ENCODE measurements at places on chromosomes 1 and 21.
A peak's percentile ranks its signal among the peaks of the same experiment; 100 is the strongest.

DNA sequence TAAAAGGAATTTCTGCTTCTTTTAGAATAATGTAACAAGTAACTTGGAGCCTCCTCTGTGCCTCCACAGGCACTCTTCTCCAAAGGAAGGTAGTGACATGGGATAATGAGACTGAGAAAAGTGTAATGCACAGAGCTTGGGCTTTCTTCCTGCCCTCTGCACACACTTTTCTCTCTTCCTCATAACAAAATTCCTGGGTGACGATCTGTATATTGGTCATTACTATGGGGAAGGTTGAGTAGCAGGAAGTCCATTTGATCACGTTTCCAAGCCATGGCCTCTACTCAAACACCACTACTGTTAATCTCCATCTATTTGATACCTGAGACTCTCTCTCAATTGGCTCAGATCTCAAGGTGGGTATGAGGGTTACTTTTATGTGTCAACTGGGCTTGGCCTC is 113.9 kb downstream of the GRIK1 start:
- no peak for DNase-seq

DNA sequence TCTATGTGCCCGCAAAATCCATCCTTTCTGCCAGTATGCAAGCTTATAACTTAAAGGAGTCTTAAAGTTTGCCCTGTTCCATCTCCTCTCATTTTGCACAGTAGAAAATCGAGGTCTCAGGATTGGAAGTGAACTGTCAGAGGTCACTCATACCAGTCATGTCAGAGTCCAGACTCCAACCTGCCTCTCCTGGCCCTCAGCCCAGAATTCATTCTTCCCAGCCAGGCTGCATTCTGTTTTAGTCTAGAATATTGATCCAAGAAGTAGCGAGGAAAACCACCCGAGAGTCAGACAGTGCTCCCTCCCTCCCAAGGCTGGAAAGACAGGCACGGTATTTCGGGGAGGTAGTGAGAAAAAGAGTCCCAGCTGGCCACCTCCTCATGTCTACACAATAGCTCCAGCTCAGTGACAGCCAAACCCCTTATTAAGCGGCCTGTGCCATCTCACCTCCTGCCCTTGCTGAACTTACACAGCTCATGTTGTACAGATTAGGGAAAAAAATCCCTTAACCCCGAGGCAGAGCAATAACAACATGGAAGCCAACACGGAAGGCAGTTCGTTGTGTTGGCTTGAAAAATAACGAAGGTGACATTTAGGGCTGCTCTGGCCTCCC is 89.4 kb downstream of the OMA1 start:
- DNase-seq: no peak

- no peak for DNase-seq
These were observed 53.4 kb downstream of the ATP1A1 start for GRCh38 chr1:116426401-116426800.

- no peak for DNase-seq
These were observed 49.6 kb downstream of the TSEN15 start for GRCh38 chr1:184101141-184101540.

DNA sequence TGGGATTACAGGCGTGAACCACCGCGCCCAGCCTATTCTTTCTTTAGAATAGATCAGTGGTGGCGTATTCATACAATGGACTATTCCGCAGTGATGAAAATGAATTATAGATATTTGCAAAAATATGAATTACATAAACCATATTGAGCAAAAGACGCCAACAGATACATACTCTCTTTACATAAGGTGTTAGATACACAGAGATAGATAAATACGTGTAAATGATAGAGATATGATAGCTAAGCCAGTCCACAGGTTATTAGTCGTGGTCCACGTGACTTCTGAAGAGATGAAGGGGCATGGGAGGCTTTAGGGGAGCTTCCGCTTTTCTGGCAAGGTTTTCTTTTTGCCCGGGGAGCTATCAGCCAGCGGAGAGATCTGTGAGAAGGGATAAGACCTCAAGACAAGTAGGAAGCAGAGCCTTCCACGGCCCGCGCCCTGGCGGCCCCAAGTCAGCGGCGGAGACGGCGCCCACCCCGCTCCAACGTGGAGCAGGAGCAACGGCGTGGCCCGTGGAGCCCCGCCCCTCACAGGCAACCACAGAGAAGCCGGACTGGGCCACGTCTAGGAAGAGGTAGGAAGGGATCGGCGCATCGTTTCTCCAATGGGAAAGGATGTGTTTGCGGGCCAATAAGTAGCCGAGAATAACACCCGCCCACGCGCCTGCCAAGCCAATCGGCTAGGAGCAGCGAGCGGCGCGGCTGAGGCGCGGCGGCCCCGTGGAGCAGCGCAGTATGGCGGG is at the start of gene MSTO1:
TSS of gene MSTO1 (plus strand) at position 704 of the 742 bp plus-strand sequence. CDS start at position 735, 31 bp downstream.
- DNase-seq: peak; percentile 98

DNA sequence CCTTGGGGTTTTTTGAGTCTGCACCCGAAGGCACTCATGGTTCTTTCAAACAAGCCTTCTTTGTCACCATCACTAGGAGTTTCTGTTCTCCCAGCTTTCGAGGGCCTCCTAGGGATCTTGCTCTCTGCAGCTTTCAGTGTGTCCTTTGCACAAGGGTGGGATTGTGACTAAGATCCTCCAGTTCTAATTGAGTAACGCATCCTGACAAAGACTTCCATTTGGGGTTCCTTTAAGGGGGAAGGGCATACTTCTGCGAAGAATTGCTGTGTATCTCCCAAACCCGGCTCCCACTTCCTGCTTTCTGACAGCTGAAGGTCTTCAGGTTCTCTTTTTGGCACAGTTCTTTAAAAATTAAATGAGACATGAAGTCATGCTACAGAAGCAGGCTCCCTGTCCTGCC is 139.4 kb downstream of the EDEM3 start:
- no peak for DNase-seq

DNA sequence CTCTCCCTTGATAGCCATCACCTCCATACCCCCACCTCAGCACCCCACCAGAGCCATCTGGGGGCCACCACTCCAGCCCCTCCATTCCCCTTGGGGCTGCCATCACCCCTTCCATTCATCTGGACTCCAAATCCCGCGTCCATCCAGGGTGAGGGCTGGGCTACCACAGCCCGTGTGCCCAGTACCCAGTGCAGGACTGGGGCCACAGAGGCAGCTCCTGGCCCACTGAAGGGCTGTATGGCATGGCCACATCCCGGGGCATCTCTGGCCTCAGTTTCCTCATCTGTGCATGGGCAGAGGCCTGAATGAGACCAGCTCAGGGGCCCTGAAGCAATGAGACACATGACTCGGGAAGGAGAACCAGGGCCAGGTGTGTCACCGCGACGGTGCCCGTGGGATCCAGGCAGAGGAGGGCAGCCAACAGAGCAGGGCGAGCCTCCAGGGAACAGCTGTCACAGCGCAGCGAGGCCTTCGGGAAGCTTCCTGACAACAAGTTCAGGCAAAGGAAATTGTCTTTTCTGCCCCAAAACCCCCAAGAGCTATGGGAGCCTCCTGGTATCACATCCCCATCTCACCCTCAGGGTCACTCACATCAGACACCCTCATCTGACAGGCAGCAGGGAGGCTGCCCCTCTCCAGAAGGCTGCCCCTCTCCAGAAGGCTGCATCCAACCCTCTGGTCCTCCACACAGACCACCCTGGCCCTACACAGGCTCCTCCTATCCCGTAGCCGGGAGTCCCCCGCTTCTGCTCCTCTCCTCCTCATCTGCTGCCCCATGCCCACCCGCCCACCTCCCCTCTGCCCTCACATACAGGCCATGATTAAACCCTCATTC is 76.3 kb downstream of the MEGF6 start:
- DNase-seq: no peak

GRCh38 chr21:26224366-26224765 is 53.8 kb upstream of the APP start:
- DNase-seq: no peak

GRCh38 chr21:43645136-43645891 is 14.0 kb downstream of the HSF2BP start:
- peak; percentile 7 for DNase-seq

DNA sequence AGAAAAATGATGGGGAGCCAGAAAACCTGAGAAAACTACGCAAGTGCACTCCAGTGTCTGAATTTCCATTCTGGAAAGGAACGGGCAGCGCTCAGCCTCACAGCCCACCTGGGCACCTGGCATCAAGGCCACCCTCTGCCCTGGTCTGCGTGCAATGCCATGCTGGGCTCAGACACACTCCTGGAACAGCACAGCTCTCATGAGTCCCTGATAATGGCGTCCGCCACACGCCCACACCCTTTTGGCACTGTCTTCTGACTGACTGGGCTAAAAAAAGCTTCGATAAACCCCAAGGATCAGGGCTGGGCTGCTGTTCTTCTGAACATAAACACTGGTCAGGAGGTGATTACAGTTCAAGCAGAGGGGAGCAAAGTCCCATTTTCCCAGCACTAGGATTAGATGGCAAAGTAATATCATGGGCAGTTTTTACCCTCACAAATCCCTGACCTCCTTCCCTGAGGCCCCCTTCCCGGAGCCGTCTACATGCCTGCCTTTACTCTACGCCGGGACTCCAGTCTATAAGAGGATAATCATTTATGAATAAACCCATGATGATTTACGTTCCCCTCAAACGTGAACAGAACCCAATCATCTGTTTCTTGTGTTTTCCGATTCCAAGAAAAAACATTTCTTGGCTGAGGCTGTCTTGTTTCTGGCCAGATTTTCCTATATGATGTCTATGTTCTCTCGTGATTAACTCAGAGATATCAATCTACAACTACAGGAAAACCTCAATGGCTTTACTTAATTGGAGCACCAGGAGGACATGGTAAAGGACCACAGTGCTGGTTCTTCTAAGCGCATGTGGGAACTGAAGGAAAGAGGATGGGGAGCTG is 22.6 kb downstream of the RCAN1 start:
- no peak for DNase-seq

DNA sequence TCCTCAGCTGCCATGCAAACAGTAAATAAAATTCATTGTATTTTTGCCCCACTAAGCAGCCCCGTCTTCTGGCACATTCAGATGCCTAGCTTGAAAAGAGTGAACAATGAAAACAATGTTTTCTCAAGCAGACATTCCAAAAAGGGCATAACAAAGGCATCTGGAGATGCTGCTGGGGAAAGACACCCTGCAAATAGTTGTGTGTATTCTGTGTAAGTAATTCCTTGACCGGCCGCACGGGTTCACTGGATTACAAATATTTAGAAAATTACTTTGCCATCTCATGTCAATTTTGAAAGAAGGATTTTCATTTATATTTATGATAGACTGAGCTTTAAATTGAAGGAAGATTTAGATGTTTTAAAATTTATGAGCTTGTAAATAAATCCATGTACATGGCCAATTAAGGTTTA is 142.2 kb downstream of the SLC45A1 start:
- DNase-seq: no peak

DNA sequence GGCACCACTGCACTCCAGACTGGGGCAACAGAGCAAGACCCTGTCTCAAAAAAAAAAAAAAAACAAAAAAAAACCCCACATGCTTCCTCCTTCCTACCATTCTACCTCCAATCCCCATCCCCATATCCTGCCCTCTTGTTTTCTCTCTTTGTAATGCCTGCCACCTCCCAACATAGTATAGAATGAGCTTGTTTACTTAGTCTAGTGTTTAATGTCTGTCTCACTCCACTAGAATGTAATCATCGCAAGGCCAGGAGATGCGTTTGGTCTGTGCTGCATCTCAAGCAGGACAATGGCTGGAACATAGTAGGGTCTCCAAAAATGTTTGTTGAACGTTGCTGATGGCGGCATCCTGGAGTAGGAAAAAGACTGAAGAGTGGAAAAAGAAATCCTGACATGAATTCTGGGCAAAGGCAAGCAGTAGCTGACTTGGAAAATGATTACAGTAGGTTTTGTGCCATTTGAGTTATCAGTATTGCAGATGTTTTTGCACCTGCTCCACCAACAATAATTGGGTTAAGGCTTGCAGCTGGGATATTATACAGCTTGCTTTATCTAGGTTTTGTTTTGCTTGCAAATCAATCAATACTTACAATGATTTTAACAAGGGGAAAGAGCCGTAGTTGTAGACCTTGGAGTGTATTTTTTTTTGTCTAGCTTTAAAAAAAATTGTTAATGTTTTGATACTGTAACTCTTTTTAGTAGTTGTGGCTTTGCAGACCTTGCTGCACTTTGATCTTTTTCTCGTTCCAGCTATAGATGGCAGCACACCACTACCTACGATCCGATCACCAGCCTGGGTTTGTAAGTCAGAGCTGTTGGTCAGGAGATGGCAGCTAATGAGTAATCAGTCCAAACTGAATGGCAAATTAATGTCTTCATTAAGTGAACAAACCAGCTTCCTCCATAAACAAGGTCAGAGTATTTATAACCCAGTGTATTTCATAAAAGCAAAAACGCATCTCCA is 62.4 kb downstream of the BACH1 start:
- DNase-seq: no peak

DNA sequence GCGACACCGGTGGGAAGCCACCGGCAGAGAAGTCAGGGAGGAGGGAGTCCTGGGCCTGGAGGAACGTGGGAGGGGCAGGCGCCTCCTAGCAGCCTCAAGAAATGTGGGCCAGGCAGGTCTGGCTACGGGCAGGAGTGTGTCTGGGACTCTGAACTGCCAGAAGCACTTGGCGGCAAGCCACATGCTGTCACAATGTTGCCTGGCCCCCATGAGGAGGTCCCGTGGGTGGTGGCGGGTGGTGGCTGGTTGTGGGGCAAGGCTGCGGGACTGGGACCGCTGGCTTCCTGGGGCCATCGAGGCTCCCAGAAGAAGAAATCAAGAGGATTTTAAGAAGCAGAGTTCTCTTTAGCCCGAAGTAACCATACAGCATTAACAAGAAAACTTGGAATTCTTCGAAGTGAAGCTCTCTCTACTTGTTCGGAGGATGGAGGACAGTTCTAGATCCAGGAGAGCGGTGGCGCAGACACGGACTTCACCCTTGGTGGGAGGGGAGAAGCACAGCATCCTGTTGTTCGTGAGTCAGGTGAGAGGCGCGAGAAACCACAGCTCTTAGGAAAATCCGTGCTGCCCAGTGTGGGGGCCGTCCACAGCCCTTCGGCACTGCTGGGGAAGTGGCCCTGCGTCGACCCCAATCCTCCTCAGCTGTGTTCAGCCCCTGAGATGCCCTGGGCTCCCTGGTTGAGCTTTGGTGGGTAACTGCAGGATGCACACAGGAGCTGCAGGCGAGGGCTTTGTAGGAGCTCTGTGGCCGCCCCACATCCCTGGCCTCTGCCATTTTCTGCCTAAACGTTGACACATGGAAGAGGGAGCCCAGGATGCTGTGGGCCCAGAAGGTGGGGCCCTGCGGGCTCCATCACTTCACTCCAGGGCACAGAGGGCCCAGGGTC is 12.4 kb downstream of the SKI start:
- DNase-seq: peak; percentile 53

GRCh38 chr1:112579801-112580510 is 39.0 kb downstream of the ST7L start:
- no peak for DNase-seq

DNA sequence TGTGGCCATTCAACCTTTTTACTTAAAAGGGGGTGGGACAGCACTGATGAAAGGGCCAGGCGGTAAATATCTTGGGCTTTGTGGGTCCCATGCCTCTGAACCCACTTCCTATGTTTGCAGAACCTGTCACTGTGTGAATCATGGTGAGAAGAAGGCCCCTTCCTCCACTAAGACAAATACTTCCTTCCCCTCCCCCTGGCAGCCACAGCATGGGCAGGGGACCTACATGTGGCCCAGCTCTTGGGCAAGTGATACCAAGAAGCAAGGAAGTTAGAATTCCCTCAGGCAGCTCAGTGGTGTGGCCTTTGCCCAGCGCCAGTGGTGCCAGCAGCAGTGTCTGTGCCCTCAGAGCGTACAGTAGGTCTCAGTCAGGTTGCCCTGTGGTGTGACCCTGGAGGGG is 168.6 kb downstream of the TRIM33 start:
- DNase-seq: no peak

- DNase-seq: peak; percentile 78
These were observed 15.9 kb downstream of the TMEM63A start for GRCh38 chr1:225866061-225866837.

- no peak for DNase-seq
These were observed 2.5 kb downstream of the INKA2 start for GRCh38 chr1:111736548-111737215.

Measured in activated naive CD8-positive, alpha-beta T cell treated with anti-CD3 and anti-CD28 coated beads for 36 hours (primary cell).